ENCODE measurements at places on chromosomes 12 and 14. TPM values are rescaled to one million over a fixed set of nuclear protein-coding genes. Genes with fewer than 3 reads are reported as not detected.

Gene ANKS1B
- 4.9 TPM for total RNA-seq

GRCh38 chr12:28025821-28026505, 53.4 kb upstream of the PTHLH start:
- no peaks in the 10 kb centered on the region for H3K4me1 ChIP-seq
- H3K27me3 ChIP-seq = no peaks in the 10 kb centered on the region
- no peak for DNase-seq
- no peak overlapping the region for H3K27ac ChIP-seq
- no peak overlapping the region for H3K4me3 ChIP-seq

GRCh38 chr12:120662879-120663278, 22.5 kb downstream of the CABP1 start:
- no peak for DNase-seq
- peaks cover 4% of the 10 kb centered on the region for H3K27me3 ChIP-seq
- no peak overlapping the region for H3K27ac ChIP-seq
- H3K4me3 ChIP-seq = no peak overlapping the region
- no peaks in the 10 kb centered on the region for H3K36me3 ChIP-seq

DNA sequence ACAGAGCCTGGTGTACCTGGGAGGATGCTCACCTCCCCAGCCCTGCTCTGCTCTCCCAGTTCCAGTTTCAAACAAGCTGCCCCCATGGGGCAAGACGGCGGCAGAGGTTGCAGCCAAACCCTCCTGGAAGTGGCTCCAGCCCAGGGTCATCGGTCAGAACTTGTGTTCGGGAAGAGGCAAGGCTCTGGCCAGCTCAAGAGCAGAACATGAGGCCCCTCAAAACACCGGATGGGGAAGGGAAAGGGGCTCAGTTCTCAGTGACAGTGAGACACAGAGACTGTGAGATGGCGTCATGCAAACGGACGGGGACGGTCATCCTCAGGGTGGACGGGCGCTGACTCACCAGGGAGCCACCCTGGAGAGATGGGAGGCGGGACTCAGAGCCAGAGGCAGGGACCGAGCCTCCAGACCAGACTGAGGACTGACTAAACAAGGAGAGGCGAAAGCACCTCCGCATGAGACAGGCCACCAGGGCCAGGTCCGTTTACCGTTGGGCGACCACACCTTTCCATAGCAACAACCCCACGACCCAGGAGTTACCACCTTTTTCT, 63.9 kb upstream of the GALNT9 start:
- H3K36me3 ChIP-seq = no peaks in the 10 kb centered on the region
- peaks cover 53% of the 10 kb centered on the region for H3K27me3 ChIP-seq
- H3K27ac ChIP-seq = no peak overlapping the region
- DNase-seq = no peak

- no peaks in the 10 kb centered on the region for H3K27me3 ChIP-seq
- H3K27ac ChIP-seq = no peak overlapping the region
- no peak overlapping the region for H3K4me3 ChIP-seq
- no peaks in the 10 kb centered on the region for H3K36me3 ChIP-seq
- no peak for DNase-seq
- no peaks in the 10 kb centered on the region for H3K4me1 ChIP-seq
Measured at GRCh38 chr12:29439506-29439905, 58.0 kb downstream of the OVCH1 start.

Gene LBHD2
- 0.19 TPM for total RNA-seq

DNA sequence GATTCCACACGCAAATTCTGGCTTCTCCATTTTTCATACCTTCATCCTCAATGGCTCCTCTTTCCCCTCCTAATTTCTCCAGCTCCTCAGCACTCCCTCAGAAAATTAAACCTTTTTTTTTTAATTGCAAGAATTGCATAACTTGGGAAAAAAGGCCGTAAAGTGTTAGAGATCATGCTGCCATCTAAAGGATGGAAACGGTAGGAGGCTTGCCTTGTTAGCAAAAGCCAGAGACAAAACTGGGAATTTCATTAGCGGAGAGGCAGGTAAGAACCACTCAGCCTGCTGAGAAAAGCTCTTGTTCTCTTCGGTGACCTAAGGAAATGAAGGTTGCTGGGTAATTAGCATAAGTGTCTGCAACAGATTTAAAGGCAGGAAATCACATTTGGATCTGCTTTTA, 204.3 kb downstream of the AEBP2 start:
- no peaks in the 10 kb centered on the region for H3K4me1 ChIP-seq
- H3K27ac ChIP-seq = no peak overlapping the region
- no peak for DNase-seq
- no peak overlapping the region for H3K4me3 ChIP-seq
- no peaks in the 10 kb centered on the region for H3K36me3 ChIP-seq

DNA sequence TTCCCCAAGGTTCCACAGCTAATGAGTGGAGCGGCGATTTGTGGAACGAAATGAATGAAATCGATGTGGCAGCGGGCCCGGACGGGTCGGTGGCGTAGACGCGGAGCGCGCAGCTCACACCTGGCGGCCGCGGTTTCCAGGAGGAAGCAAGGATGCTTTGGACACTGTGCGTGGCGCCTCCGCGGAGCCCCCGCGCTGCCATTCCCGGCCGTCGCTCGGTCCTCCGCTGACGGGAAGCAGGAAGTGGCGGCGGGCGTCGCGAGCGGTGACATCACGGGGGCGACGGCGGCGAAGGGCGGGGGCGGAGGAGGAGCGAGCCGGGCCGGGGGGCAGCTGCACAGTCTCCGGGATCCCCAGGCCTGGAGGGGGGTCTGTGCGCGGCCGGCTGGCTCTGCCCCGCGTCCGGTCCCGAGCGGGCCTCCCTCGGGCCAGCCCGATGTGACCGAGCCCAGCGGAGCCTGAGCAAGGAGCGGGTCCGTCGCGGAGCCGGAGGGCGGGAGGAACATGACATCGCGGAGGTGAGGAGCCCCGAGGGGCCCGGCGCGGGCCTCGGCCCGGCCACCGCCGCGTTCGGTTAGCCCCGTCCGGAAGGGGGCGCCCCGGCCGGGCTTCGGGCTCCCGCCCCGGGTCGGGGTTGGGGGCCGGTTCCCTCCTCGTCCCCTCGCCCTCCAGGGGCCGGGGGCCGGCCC, at the start of gene PTPN11:
Gene PTPN11 (plus strand): TSS at position 340 of the 689 bp plus-strand sequence. CDS start 165 bp downstream, at position 505.
- no peaks in the 10 kb centered on the region for H3K4me1 ChIP-seq
- no peaks in the 10 kb centered on the region for H3K27me3 ChIP-seq
- H3K4me3 ChIP-seq = peak within 1 kb of the TSS; percentile 97

DNA sequence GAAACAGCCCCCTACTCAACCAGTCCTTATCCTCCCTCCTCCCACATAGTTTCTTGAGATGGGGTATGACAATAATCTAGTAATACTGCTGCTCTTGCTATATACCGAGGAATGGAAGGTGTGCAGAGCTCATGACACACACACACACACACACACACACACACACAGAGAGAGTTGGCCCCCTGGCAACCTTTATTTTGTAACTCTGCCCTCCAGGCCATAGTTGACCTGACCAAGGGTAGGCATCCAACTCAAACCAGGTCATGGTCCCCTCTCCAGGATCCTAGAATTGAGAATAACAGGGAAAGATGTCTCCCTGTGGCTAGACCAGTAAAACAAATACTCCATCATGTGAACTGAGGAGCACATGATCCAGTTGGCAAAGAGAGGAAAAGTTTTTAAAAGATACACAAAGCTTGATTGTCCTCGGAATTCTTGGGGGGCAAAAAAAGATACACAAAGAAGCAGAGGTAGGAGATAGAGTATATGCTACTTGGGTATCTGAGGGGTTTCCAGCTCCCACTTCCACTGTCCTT, 11.3 kb downstream of the ERO1A start:
- H3K36me3 ChIP-seq = no peaks in the 10 kb centered on the region
- no peak for DNase-seq
- no peaks in the 10 kb centered on the region for H3K4me1 ChIP-seq
- no peak overlapping the region for H3K4me3 ChIP-seq

Data from thymus (tissue), 14 donors.